ENCODE measurements at places on chromosomes 5 and 9.

DNA sequence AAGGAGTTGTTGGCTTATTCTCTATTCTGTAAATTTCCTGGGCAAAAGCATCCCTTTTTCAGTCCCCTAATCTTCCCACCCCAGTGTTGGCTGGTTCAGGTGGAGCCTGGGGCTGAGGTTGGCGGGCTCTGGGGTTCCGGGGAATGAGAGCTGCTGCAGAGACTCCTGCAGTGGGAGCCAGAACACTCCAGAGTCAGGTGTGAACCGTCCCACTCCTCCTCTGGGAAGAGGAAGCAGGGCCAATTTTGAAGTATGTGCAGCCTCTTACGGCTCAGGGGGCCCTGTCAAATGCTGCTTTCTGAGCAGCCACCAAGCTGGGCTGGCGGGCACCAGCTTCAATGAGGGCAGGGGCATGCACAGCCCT is 42.8 kb downstream of the JADE2 start:
- DNase-seq, result no peak

DNA sequence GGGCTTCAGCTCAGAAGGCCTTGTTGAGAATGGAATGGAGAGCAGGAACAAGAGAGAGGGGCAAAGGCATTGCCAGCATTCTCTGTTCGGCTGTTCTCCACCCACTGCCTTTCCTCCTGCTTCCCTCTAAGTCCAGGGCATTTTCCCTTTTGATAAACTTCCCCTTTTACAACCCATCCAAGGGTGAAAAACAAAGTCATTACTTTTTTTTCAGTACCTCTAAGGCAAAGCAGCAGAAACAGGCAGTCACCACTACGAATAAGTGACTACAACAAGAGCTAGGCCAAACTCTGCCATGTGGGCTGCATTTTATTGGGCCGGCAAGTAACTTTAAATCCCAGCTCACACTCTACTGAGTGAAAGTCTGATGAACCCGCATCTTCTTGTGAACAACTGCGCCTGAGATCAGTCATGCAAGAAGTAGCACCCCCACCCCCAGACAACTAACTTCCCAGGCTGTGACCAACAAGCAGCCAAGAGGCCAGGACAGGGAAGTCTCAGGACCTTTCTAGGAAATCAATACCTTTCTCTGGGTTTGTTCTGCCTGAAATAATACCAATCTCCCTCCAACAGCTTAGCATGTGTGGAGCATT is 13.1 kb downstream of the IL7R start:
- no peak for DNase-seq

DNA sequence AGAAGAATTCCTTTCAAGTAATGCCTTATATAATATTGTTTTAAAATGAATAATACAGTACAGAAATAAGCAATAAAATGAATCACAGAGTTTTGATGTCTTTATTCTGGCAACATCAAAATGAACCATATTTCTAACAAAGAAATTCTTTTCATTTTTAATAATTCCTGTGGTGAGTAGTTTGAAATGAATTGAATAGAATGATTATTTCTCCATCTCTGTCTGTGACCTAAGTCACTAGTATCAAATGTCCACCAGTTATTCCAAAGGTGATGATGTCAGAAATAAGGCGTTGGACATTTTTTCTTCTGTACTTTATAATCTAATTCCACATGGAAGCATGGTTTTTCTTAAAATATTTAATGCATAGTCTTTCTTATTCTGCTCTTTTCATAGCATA is 106.2 kb downstream of the ADAMTSL1 start:
- no peak for DNase-seq

DNA sequence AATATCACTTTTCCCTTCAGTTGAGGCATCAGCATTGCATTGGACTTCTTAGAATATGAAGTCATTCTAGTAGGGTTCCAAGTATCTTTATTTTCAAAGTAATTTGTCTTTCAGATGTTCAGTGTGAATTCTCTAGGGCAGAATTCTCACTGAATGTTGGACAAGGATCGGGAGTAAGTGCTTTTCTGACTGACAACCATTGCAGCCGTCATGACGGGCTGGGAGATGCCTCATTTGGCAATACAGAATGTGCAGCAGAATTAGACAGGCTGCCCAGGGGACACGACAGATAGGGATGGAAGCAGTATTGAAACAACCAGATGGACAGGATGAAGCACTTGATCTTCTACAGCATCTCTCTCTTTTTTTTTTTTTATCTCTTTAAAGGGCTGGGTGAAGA is 129.0 kb downstream of the ICE1 start:
- DNase-seq, result no peak

DNA sequence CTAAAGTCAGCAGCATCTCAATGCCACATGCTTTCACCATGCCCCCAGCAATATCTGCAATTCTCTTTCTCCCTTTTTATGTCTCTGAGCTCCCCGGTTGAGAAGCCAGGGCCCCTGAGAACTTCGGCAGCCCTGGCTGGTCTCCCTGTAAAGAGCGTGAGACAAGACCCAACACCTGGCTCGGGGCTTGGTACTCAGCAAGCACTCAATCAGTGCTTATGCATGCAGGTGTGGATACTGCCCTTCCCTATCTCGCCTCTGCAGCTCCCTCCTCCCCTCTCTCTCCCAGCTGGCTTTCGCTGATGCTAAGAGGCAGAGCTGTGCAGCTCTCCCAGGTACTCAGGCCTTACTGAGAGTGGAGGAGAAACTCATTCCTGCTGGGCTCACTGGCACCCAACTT is 41.7 kb upstream of the AKNA start:
- no peak for DNase-seq

- DNase-seq, result no peak
These were observed 20.4 kb downstream of the CDK5RAP2 start for GRCh38 chr9:120559546-120559945.

DNA sequence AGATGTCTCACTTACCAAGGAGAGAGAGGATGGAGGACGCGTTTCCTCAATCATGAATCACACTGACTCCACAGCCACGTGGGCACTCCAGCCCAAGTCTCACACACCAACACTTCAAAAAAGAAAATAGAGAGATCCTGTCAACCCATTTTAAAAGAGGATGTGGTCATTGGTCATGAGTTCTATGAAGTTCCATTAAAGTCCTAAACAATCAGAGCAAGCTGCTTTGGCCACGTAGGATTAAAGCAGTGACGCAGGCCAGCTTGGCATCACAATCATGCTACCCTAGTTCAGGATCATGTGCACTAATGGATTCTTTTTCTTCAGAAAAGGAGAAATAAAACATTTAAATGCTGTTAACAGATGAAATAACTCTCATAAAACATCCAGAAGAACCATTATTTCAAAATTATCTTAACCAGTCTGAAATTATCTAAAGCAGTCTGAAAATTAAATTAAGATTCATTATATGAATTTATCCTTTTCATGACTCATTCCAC is 108.1 kb downstream of the SEMA5A start:
- peak; percentile 89 for DNase-seq

GRCh38 chr9:14713187-14713767 is 9.3 kb downstream of the CER1 start:
- DNase-seq, result no peak

DNA sequence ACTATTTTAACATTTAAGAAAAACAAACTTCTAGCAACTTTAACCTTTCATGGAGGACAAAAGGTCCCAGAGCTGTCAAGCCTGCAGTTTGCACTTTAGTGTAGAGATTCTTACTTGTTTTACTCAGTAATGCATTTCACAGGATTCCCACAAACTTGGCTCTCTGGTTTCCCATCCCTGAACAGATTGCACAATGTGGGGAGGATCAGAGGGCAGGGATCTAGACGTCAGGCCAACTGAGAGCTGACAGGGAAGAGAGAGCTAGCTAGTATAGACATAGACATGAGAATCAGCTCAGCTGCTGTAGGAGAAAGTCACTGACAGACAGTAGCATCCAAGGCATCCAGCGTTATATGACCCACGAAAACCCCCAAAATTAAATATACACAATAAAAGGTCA is 20.9 kb upstream of the BNIP1 start:
- peak; percentile 30 for DNase-seq

DNA sequence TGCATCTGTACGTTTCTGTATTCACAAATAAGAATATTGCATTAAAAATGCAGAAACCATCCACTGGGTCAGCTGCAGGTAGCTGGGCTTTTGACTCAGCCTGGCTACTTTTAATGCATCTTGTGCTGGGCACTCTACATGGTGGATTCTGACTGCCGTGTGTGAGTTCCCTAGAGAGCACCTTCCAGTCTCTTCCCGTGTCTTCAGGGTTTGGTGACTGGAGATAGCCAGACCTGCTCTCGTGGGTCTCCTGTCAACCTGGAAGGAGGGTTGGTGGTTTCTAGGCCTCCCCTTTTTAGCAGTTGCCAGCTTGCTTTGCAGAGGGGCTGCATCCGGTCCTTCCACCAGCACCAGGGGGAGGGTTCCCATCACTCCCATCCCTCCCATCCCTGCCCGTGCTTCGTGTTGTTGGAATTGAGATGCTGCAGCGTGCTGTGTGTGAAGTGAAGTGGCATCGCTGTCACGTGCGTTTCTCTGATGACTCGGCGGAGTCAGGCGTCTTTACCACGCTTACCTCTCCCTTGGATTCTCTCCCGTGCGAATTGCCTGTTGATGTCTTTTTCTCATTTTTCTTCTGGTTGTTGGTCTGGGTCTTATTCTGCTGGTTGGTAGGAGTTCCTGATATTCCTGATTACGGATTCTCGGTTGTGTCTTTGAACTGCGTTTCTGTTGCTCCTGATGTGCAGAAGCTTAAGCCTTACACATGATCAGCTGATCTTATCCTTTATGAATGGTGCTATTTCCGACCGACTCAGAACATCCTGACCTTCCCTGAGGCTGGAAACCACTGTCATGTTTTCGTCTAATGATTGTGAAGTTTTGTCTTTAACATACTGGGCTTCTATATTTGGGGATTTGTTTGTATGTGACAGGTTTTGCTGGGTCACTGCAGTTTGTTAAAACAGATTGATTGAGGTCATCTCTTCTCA is 16.9 kb downstream of the FBXW5 start:
- DNase-seq, result peak; percentile 22

- DNase-seq, result no peak
These were observed 6.8 kb downstream of the HSD17B4 start for GRCh38 chr5:119458911-119459632.

DNA sequence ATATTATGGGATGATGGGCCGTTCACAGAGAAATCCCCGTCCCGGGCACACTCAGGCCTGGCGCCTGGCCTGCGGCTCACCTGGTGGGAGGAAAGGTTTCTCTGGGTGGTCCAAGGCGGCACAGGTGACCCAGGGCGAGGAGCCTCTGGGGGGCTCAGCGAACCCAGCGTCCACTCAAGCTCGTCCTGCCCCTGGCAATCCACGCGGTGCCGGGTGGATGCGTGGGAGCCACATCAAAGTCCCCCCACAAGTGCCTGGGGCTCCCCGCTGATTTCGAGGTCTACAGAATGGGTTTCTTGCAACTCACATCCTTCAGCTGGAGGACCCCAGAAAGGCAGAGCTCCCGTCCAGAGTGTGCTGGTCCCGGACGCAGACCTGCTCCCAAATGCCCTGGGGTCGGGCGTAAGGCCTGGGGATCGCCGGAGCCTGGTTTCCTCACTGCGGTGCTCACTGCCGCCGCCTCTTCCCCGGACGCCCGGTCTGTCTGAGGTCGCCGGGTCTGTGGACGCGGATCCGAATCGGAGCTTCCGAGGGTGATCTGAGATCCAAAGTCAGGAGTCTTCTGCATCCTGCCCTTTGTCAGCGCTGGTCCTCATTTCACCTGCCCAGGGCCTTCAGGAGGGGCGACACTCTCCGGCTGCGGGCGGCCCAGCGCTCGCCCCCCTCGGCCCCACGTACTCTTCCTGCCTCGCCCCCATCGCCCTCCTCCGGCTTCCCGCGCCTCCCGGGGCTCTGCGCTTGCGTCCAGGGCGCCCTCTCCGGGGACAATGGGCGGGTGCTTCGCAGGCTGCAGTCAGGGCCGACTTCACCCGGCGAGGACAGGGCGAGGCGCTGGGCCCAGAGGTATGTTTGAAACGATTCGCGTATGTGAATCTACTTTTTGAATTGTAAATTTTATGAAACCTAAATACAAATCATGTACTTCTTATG is 20.0 kb upstream of the RUFY1 start:
- DNase-seq, result peak; percentile 15

- peak; percentile 56 for DNase-seq
These were observed 287.8 kb upstream of the RASA1 start for GRCh38 chr5:86979811-86980411.

- no peak for DNase-seq
These were observed 298.5 kb upstream of the IZUMO3 start for GRCh38 chr9:24844217-24844616.

- DNase-seq, result no peak
These were observed 21.5 kb downstream of the GABBR2 start for GRCh38 chr9:98686961-98687855.

DNA sequence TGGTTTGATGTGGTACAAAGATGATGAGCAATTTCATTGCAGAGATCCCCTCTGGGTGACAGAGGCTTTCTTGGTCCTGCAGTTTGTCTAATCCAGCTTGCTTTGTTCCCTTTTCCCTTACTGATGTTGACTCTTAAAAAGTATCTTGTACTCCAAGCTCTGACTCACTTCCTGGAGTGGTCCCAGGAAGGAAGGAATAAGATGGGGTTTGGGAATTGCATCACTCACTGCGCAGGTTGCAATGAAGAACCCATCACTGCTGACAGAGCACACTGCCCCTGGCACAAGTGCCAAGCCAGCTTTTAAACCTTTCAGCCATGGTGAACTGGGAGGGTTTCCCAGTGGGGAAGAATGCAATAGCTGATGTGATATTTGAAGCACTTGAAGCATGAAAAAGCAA is 662.2 kb upstream of the CTNND2 start:
- no peak for DNase-seq

GRCh38 chr9:37954581-37954981 is 50.7 kb upstream of the SLC25A51 start:
- DNase-seq, result no peak

GRCh38 chr9:120603010-120603409 is 23.0 kb upstream of the CDK5RAP2 start:
- DNase-seq, result no peak

DNA sequence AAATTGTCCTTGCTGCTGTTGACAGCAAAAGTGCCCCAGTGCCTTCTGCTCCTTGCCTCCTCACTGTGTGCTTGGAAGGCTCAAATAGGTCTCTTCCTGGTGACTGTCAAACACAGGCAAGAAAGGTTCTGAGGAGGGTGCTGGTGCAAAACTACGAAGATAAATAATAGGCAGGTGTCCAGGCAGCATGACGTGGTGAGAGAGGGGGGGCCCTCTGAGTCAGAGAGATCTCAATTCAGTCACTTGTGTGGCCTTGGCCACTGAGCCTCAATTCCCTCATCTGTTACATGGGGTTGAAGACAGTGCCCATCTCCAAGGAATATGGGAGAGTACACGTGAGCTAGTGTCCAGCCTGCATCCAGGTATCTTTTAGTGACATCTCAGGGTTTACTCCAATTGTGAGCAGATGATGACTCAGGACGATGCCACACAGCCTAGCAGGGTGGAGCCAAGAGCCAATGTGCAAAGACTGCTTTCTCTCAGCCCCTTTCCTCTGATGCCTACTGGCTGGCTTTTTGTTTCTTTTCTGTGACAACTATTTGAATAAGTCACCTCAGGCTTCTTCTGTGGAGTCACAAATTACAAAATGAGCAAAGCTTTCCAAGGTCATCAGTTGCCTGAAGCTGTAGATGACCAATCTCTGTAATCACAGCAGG is 29.7 kb upstream of the SMIM32 start:
- no peak for DNase-seq

DNA sequence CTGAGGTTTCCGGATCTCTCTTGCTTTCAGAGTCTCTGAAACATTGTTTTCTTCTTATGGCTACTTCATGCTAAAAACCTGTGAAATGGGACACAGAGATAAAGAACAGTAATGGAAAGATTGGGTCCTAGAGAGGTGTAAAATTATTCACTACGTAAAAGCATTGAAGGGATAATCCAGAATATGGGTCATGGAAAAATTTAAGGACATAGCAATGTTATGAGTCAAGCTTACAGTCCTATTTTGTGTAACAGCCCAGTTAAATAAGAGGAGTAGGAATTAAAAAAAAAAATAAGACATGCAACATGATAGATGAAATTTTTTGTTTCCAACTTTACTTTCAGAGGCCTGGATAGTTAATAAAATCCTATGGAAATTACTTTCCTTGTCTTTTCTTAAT is 61.9 kb upstream of the ELL2 start:
- DNase-seq, result no peak

All from brain microvascular endothelial cell (primary cell).